ENCODE measurements at places on chromosomes 4 and X. TPM values are rescaled to one million over a fixed set of nuclear protein-coding genes. Genes with fewer than 3 reads are reported as not detected.

The PLAC1 gene
- total RNA-seq, result not detected

The MAGEA9B gene
- not detected for total RNA-seq

The FAM50A gene
- total RNA-seq, result 70.3 TPM

The LONRF3 gene
- 1.6 TPM for total RNA-seq

The DOK7 gene
- not detected for total RNA-seq

Measured in activated naive CD8-positive, alpha-beta T cell treated with anti-CD3 and anti-CD28 coated beads, Interleukin-2, amount 10 ng/mL, durations not matched to agents 7 days and 5 days (primary cell).